Stimulated activated CD4-positive, alpha-beta T cell treated with anti-CD3 and anti-CD28 coated beads, Interleukin-4, amount 100 ng/mL, for 24 hours (primary cell): ENCODE measurements at places on chromosomes 2 and 18.

GRCh38 chr2:184270660-184271059 is 327.7 kb upstream of the ZNF804A start:
- DNase-seq: no peak

GRCh38 chr18:48622911-48623431 is 84.1 kb downstream of the CTIF start:
- DNase-seq: no peak

- no peak for DNase-seq
These were observed 12.8 kb upstream of the TMEM237 start for GRCh38 chr2:201656102-201656501.

- DNase-seq: no peak
These were observed 82.5 kb downstream of the TMEM247 start for GRCh38 chr2:46561731-46562450.

DNA sequence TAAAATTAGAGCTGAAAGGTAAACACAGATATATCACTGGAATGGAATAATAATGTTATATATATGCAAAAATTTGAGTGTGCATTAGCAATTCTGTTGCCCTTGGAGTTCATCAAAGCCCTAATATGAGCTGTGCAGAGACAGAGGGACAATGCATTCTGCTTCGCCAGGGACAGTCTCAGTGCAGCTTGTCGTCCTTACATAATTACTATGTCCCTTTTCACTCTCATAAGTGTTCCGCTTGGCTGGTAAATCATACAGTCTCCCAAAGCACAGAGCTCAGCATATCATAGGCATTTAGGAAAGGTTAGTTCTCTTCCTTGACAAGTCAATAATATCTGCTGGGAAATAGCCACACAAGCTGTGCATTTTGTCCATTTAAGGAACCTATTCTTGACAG is 30.7 kb downstream of the MAPK4 start:
- DNase-seq: no peak

- peak; percentile 23 for DNase-seq
These were observed 40.5 kb upstream of the NABP1 start for GRCh38 chr2:191637182-191638078.

GRCh38 chr18:49135877-49136276 is 185.1 kb upstream of the SMAD7 start:
- DNase-seq: no peak

- DNase-seq: no peak
These were observed 464.1 kb upstream of the CRIM1 start for GRCh38 chr2:35891528-35891927.

DNA sequence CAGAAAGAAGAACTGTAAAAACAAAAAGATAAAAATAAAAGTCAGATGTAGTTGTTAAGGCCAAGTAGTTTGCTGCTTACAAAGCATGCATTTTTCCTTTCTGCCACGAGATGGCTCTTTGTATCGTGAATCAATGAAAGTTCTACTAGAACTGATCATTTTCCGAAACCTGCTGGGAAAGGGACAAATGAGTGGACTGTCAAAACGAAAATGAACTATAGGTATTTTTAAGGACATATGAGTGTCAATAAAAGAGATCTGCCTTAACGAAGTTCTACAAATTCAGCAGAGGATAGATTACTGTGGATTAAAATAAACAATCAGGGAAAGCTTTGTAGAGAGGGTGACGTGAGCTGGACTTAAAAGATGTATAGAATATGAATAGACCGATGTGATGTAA is 15.0 kb upstream of the ELOA2 start:
- DNase-seq: peak; percentile 10

GRCh38 chr18:76394780-76395476 is 100.1 kb downstream of the ZNF516 start:
- DNase-seq: no peak

DNA sequence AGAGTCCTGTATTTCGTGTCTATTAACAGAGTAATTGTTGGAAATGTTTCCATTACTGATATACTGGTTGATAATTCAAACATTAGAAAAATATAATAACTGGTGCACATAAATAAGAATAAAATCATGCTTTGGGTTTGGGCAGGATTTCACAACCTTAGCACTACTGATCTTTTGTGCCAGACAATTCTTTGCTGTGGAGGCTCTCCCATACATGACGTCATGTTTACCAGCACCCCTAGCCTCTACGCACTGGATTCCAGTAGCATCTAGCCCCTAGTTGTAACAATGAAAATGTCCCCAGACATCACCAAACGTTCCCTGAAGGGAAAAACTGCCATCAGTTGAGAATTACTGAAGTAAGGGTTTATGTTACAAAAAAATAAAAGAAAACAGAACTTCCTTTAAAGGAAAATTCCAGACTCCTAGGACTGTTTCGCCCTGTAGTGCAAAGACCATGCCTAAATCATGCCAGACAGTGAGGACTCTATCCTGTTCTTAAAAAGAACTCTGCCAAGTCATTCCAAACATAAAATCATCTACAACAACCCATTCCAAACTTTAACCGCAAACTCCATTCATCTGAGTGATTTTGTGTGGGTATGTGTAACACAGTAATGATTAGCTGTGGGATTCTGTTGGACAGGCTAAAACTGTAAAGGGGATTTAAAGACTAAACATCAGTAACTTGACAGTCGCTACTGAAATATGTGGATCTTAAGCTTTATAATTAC is 313.4 kb upstream of the CCDC68 start:
- DNase-seq: no peak

GRCh38 chr2:3594493-3595281 is at the start of gene COLEC11:
Gene COLEC11 (plus strand): TSS chr2:3595112. CDS start chr2:3604341, 9,229 bp downstream.
- DNase-seq: no peak

- DNase-seq: no peak
These were observed 139.4 kb downstream of the CYRIA start for GRCh38 chr2:16526193-16526592.

DNA sequence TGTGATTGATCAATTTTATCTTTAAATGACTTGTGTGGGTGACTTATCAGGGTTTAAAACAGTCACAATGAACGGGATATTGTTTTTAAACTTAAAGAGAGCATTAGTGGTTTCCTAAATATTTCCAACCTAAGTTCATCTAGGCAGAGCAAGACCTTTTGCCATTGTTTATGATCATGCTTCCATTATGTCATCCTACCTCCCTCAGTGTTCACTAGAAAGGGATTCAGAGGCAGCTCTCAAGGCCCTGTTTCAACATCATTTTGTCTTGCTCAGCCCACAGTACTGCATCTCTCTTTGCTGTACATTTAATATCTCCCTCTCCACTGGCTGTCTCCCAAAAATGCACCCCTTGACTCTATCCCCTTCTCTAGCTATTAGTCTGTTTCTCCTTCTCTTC is 21.5 kb upstream of the PELI1 start:
- no peak for DNase-seq

DNA sequence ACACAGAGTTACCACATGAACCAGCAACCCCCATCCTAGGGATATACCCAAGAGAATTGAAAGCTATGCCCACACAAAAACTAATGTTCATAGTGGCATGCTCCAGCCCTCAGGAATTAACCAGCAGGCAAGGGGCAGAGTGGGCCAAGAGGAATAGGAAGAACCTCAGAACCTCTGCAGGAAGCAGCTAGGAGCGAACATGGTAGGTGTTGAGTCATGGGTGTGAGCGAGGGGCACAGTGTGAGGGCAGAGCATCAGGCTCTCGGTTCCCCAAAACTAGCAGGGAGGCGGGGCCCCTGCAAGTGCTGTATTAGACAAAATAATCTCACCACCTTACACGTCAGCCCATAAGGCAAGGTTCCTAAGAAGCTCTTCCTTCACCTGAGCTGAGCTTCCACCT is 5.6 kb upstream of the RUFY4 start:
- no peak for DNase-seq

- no peak for DNase-seq
These were observed 1012.1 kb downstream of the TMEM182 start for GRCh38 chr2:103773884-103774283.

GRCh38 chr2:224401641-224402342 is at the start of gene FAM124B:
Gene FAM124B (minus strand): TSS chr2:224402107. CDS start chr2:224401768, 339 bp downstream.
- DNase-seq: peak; percentile 26

DNA sequence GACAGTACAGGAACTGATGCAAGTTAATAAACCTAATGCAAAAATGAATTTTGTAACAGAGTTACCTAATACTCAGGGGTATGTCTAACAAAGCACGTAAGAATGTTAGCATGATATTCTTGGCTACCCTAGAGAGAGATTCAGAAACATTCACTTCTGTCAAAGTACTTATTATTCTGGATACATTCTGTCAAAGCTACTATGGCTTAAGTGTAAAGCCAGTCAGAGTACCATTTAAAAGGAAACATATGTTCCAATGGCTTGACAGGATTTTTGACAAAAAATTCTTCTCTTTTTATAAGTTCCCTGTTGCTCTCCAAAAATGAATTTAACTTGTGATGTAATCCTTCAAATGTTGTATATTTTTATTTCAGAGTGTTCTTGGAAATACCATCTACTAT is 85.5 kb downstream of the PIGN start:
- no peak for DNase-seq

DNA sequence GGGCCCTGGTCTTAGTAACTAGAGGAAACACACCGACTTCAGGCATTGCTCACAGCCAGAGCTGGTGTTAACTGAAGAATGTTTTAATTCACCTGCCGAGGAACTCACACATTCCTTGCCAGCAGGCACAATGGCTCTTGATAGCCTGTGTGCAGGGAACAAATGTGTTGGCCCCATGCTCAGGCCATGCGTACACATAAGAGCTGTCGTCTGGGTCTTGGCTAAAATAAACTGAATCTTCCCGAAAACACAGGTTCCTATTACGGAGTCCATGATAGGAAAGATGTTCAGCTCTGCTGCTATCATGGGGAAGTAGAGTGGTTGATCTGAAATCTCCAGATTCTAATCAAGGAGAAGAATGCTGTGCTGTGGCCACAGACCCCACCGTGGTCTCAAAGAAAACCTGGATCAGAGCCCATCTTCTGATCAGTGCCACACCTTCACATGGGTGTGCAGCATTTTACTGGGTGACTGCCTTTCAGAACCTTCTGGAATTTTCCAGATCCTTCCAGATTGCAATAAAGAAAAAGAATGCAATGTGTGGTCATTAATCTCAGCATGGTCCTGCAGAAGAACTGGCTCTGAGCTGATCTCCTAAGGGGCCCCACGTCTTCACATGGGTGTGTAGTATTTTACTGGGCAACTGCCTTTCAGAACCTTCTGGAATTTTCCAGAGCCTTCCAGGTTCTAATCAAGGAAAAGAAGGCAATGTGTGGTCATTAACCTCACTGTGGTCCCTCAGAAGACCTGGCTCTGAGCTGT is 17.2 kb downstream of the MBP start:
- DNase-seq: no peak
